Activated T-helper 2 cell treated with anti-CD3 and anti-CD28 coated beads, Interferon-gamma antibody, Interleukin-2, Interleukin-4, amounts not matched to agents 10 μg/mL and 5 μg/mL and 100 μg/mL, durations not matched to agents 14 hours and 24 hours and 36 hours (primary cell): ENCODE measurements at places on chromosomes 16 and 17.

GRCh38 chr16:11636172-11636721, 32.0 kb upstream of the SNN start:
- H3K4me3 ChIP-seq = no peak overlapping the region
- no peaks in the 10 kb centered on the region for H3K36me3 ChIP-seq
- DNase-seq = no peak
- peaks cover 10% of the 10 kb centered on the region for H3K4me1 ChIP-seq
- H3K27me3 ChIP-seq = peaks cover 7% of the 10 kb centered on the region

DNA sequence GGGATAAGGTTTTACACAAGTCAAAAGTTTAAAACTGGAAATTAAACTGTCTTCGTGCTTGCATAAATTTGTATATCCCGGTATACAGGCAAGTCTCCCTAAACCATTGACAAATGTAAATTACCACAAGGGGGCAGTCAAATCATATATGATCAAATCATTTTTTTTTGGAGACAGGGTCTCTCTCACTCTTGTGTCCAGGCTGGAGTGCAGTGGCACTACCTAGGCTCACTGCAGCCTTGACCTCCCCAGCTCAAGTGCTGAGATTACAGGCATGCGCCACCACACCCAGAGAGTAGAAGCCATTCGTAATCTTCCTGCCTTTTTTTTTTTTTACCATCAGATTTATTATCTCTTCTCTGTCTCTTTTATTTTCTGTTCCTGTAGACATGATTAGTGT, 18.5 kb downstream of the TOP2A start:
- peak overlapping the region; percentile 60 for H3K27ac ChIP-seq
- H3K4me1 ChIP-seq = peaks cover 26% of the 10 kb centered on the region
- H3K36me3 ChIP-seq = peaks cover 75% of the 10 kb centered on the region
- H3K27me3 ChIP-seq = no peaks in the 10 kb centered on the region
- H3K4me3 ChIP-seq = no peak overlapping the region

- H3K4me3 ChIP-seq = no peak overlapping the region
- no peaks in the 10 kb centered on the region for H3K27me3 ChIP-seq
- no peak for DNase-seq
- no peak overlapping the region for H3K27ac ChIP-seq
- H3K4me1 ChIP-seq = no peaks in the 10 kb centered on the region
- peaks cover 62% of the 10 kb centered on the region for H3K36me3 ChIP-seq
These were observed 15.9 kb downstream of the POLR3E start for GRCh38 chr16:22312897-22313781.

- peaks cover 42% of the 10 kb centered on the region for H3K4me1 ChIP-seq
- peaks cover 77% of the 10 kb centered on the region for H3K36me3 ChIP-seq
- H3K27me3 ChIP-seq = no peaks in the 10 kb centered on the region
- peak overlapping the region; percentile 71 for H3K27ac ChIP-seq
These were observed 103.9 kb upstream of the CHMP6 start for GRCh38 chr17:80887639-80888175.

DNA sequence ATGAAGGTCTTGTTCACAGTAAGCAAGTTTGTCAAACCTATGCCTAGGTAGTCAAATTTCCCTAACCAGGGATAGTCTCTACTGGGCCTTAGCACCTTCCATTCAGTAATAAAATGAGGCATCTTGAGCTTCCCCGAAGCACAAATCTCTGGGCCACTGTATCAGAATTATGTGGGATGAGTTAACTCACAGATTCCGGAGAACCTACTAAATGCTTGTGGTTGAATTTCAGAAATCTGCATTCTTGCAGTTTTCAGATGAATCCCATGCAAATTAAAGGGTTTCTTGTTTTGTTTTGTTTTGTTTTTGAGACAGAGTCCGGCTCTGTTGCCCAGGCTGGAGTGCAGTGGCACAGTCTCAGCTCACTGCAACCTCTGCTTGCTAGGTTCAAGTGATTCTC, 478.8 kb upstream of the HSBP1 start:
- H3K27ac ChIP-seq = no peak overlapping the region
- no peaks in the 10 kb centered on the region for H3K4me1 ChIP-seq
- H3K36me3 ChIP-seq = no peaks in the 10 kb centered on the region
- H3K4me3 ChIP-seq = no peak overlapping the region
- no peaks in the 10 kb centered on the region for H3K27me3 ChIP-seq

DNA sequence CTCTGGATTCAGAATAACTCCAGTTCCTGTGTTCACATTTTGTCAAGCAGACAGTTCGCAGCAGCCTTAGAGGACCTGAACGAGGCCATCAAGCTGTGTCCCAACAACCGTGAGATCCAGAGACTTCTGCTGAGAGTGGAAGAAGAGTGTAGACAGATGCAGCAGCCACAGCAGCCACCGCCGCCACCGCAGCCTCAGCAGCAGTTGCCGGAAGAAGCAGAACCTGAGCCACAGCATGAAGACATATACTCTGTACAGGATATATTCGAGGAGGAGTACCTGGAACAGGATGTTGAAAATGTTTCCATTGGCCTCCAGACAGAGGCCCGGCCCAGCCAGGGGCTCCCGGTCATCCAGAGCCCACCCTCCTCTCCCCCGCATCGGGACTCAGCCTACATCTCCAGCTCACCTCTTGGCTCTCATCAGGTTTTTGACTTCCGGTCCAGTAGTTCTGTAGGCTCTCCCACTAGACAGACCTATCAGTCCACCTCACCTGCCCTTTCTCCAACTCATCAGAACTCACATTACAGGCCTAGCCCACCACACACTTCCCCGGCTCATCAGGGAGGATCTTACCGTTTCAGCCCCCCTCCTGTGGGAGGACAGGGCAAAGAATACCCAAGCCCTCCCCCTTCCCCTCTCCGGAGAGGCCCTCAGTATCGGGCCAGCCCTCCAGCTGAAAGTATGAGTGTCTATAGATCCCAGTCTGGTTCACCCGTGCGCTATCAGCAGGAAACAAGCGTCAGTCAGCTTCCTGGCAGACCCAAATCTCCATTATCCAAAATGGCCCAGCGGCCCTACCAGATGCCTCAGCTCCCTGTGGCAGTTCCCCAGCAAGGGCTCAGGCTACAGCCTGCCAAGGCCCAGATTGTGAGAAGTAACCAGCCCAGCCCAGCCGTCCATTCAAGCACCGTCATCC, 25.9 kb downstream of the CYB561 start:
- DNase-seq = peak; percentile 35
- peaks cover 8% of the 10 kb centered on the region for H3K4me1 ChIP-seq
- H3K27ac ChIP-seq = peak overlapping the region; percentile 8

GRCh38 chr17:13728781-13729180, 127.1 kb upstream of the HS3ST3A1 start:
- no peaks in the 10 kb centered on the region for H3K4me1 ChIP-seq
- DNase-seq = no peak
- H3K27ac ChIP-seq = no peak overlapping the region
- no peak overlapping the region for H3K4me3 ChIP-seq

DNA sequence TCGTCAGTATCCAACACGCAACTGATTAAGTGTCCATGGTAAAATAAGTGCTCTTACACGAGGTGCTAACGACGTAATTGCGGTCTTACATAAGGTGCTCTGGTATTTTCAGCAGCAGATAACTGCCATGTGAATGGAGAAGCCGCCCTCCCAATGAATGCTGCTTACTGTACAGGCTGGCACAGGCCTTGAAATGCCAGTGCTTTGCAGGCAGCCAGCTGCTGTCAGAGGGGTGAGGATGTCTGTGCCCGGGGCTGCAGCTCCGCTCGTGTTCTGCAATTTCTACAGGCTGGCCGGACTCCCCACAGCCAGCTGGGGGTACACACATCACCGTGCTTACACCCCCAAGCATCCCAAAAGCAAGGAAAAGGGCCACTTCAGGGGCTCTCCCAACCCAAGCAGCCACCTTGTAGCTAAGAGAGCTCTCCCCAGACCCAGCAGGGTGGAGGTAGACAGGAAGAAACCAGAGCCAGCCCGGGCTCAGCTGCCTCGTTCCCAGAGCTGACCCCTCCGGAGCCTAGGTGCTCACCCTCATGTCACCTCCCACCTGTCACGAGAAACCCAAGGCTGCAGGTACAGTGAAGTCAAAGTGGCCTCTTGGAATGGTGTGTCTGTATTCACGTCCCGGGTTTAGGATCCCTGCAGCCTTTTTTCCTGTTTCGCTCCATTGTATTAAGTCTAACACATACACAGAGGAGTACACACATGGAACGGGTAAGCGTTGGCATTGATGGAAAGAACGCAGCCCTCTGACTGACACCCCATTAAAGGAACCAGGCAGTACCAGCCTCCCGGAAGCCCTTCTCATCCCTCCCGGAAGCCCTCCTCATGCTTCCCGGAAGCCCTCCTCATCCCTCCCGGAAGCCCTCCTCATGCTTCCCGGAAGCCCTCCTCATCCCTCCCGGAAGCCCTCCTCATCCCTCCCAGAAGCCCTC, 27.2 kb upstream of the RPH3AL start:
- H3K27ac ChIP-seq = no peak overlapping the region
- H3K27me3 ChIP-seq = peaks cover 18% of the 10 kb centered on the region
- no peaks in the 10 kb centered on the region for H3K36me3 ChIP-seq
- H3K4me3 ChIP-seq = no peak overlapping the region
- DNase-seq = no peak

DNA sequence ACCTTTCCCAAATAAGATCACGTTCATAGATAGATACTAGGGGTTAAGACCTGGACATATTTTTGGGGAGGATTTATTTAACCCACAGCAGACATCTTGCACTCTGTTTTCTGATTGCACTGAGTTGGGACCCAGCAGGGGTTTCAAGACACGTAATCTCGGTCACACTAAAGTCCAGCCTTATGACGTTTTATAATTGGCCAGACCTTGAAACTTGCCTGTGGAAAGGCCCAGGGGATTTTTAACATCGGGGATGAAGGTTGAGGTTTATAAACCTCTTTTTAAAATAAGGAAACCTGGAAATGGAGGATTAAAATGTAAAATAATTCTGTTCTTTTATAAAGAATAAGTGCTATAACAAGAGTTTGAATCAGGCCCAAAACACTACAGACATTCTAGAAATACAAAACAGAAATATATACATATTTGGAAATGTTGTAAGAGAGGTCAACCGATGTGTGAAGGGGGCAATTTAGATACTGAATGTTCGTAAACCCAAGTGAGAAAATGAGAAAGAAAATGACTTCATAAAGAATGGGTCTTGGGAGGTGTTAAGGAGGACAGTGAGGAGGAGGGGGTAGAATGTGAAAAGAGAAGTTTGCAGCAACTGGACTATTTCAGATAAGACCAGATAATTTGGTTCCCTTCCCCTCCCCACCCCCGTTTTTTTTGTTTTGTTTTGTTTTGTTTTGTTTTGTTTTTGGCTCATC, 61.1 kb upstream of the NOL11 start:
- DNase-seq = no peak
- no peaks in the 10 kb centered on the region for H3K4me1 ChIP-seq
- H3K36me3 ChIP-seq = peaks cover 11% of the 10 kb centered on the region
- H3K27me3 ChIP-seq = no peaks in the 10 kb centered on the region
- H3K27ac ChIP-seq = no peak overlapping the region

DNA sequence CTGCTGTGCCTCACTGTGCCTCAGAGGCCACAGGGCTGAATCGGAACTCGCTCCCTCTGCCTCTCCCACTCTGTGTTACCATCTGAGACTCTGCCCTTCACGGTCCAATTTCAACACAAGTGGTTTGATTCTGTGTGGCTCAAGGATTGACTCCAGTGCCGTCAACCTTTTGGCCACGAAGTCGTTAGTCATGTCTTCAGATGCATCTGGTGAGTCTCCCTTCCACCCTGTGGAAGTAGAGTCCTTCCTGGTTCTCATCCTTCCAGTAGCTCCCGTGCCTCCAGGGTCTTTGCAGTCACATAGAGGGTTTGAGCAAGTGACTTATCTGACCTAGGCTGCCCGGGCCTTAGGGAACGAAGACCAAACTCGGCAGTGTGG, 51.2 kb downstream of the PGS1 start:
- no peak for DNase-seq
- peaks cover 31% of the 10 kb centered on the region for H3K36me3 ChIP-seq
- no peak overlapping the region for H3K4me3 ChIP-seq

GRCh38 chr16:80803339-80804055, 901 bp downstream of the CDYL2 start:
- peaks cover 49% of the 10 kb centered on the region for H3K4me1 ChIP-seq
- no peaks in the 10 kb centered on the region for H3K27me3 ChIP-seq
- peaks cover 23% of the 10 kb centered on the region for H3K36me3 ChIP-seq
- H3K27ac ChIP-seq = peak overlapping the region; percentile 81

- H3K27ac ChIP-seq = no peak overlapping the region
- peak; percentile 32 for DNase-seq
- peaks cover 18% of the 10 kb centered on the region for H3K27me3 ChIP-seq
- H3K4me1 ChIP-seq = no peaks in the 10 kb centered on the region
- H3K36me3 ChIP-seq = no peaks in the 10 kb centered on the region
These were observed 10.8 kb upstream of the SLC46A1 start for GRCh38 chr17:28416703-28417311.

- no peak overlapping the region for H3K4me3 ChIP-seq
- peaks cover 7% of the 10 kb centered on the region for H3K27me3 ChIP-seq
- no peaks in the 10 kb centered on the region for H3K36me3 ChIP-seq
- no peak overlapping the region for H3K27ac ChIP-seq
These were observed 73.9 kb downstream of the CDH13 start for GRCh38 chr16:82700541-82701235.

DNA sequence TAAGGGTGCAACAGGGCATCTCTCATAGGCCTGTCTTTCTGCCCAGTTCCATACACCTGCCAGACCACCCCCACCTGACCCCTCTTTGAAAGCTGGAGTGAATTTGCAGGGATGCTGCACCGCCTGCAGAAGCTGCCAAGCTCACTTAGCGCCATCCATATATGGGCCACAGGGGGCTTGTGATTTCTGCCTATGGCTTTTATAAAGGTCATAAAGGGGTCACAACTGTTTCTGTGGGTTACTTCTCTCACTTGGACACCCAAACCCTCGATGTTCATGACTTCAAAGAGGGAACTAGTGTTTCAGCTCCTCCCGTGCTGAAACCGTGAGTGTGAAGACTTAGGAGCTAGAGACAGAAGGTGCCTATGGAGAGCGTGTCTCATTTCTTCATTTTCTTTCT, 23.9 kb upstream of the MEAK7 start:
- no peak overlapping the region for H3K4me3 ChIP-seq
- DNase-seq = no peak
- peaks cover 23% of the 10 kb centered on the region for H3K4me1 ChIP-seq
- H3K27ac ChIP-seq = no peak overlapping the region
- no peaks in the 10 kb centered on the region for H3K27me3 ChIP-seq

DNA sequence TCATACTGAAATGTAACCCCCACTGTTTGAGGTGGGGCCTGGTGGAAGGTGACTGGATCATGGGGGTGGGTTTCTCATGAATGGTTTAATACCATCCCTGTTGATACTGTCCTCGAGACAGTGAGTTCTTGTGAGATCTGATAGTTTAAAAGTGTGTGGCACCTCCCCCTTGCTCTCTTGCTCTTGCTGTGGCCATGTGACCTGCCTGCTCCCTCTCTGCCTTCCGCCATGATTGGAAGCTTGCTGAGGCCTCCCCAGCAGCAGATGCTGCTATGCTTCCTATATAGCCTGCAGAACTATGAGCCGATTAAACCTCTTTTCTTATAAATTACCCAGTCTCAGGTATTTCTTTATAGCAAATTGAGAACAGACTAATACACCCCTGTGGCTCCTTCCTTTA, 40.6 kb downstream of the STAT3 start:
- no peak overlapping the region for H3K4me3 ChIP-seq
- H3K27me3 ChIP-seq = no peaks in the 10 kb centered on the region
- no peak for DNase-seq
- peaks cover 44% of the 10 kb centered on the region for H3K4me1 ChIP-seq
- H3K36me3 ChIP-seq = peaks cover 68% of the 10 kb centered on the region
- H3K27ac ChIP-seq = peak overlapping the region; percentile 34

- H3K4me1 ChIP-seq = no peaks in the 10 kb centered on the region
- H3K27ac ChIP-seq = no peak overlapping the region
- H3K36me3 ChIP-seq = no peaks in the 10 kb centered on the region
- H3K4me3 ChIP-seq = no peak overlapping the region
These were observed 150.7 kb downstream of the CDH11 start for GRCh38 chr16:64971171-64971570.
